ENCODE measurements at places on chromosomes 3 and 15. TPM values are rescaled to one million over a fixed set of nuclear protein-coding genes. Genes with fewer than 3 reads are reported as not detected.

GRCh38 chr3:101939361-101940049, 90.2 kb downstream of the NFKBIZ start:
- no peak for DNase-seq
- no peak overlapping the region for H3K4me3 ChIP-seq
- H3K36me3 ChIP-seq = no peaks in the 10 kb centered on the region
- H3K27me3 ChIP-seq = no peaks in the 10 kb centered on the region
- peaks cover 2% of the 10 kb centered on the region for H3K4me1 ChIP-seq
- H3K27ac ChIP-seq = no peak overlapping the region

GRCh38 chr3:167743799-167744198, 8.3 kb downstream of the SERPINI1 start:
- no peak for DNase-seq
- no peak overlapping the region for H3K27ac ChIP-seq
- H3K36me3 ChIP-seq = no peaks in the 10 kb centered on the region
- no peak overlapping the region for H3K4me3 ChIP-seq
- no peaks in the 10 kb centered on the region for H3K4me1 ChIP-seq
- H3K27me3 ChIP-seq = no peaks in the 10 kb centered on the region

- no peaks in the 10 kb centered on the region for H3K36me3 ChIP-seq
- no peak overlapping the region for H3K27ac ChIP-seq
- peaks cover 36% of the 10 kb centered on the region for H3K27me3 ChIP-seq
These were observed 1.2 kb downstream of the CISH start for GRCh38 chr3:50610181-50610971.

DNA sequence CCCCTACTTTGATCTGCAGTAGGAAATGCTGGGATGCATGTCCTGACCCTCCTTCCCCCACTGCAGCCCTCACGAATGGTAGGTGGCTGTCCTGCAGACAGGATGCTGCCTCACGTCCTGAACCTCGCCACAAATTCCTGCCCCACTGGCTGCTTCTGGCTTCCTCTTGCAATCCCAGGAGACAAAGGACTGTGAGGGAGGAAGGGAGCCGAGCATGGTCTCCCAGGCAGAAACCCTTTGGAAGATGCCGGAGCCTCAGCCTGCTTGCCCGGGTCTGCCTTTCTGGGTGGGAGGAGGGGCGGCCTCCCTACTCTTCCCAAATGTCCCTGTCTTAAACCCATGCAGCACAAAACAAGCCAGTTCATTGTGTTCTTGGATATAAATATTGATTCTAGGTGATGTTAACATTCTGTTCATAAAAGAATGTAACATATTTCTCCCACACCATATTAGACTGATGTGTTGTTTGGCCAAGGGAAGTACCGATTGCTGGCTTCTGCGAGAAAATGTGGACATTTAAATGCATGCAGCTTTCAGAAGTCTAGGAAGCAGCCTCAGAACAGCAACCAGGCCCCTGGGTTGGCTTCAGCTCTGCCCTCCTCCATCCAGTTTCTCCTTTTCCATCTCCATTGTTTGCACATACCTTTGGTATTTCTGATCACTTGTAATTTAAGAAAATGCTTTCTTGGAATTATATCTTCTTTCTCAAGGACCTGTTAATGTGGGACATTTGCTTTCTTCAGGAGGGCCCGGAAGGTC, 75.3 kb downstream of the HMG20A start:
- no peaks in the 10 kb centered on the region for H3K27me3 ChIP-seq
- H3K36me3 ChIP-seq = no peaks in the 10 kb centered on the region
- H3K4me1 ChIP-seq = peaks cover 22% of the 10 kb centered on the region
- no peak for DNase-seq
- H3K4me3 ChIP-seq = no peak overlapping the region
- no peak overlapping the region for H3K27ac ChIP-seq

- H3K4me1 ChIP-seq = no peaks in the 10 kb centered on the region
- no peak overlapping the region for H3K27ac ChIP-seq
- H3K36me3 ChIP-seq = no peaks in the 10 kb centered on the region
- H3K4me3 ChIP-seq = no peak overlapping the region
- H3K27me3 ChIP-seq = no peaks in the 10 kb centered on the region
- no peak for DNase-seq
These were observed 10.0 kb upstream of the P3H2 start for GRCh38 chr3:190130696-190131095.

DNA sequence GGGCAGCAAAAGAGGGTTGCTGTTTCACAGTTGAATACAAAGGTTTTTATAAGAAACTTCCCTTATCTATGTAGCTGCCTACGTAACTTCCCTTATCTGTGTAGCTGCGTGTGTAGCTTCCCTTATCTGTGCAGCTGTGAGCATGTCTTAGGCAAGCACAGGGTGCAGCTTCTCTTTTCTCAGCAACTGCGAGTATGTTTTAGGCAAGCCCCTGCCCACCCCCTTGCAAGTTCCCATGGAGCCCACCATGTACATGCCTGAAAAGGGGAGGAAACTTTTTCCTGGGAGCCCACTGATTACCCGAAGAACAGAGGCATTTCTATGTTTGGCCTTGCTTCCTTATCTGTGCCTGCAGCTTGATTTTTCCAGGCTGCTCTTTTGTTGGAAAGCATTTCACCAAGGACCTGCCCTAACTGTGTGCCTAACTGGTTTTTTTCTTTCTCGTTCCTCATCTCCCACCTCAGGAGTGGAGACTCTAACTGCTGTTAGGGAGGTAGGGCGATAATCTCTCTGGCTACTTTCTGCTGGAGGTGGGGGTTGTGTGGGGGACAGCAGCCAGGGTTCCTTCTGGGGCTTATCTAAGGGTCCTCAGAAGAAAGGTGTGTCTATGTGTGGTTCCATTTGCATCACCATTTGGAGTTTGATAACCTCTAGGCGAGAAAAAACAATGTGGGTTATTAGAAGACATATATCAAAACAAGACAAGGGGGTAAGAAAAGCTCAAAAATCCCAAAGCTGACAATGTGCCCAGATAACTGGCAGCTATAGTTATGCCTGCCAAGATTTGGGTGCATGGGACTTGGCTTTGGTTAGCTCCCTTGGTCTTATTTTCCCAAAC, 26.0 kb downstream of the SORD start:
- no peak overlapping the region for H3K27ac ChIP-seq
- no peaks in the 10 kb centered on the region for H3K27me3 ChIP-seq
- H3K4me3 ChIP-seq = no peak overlapping the region
- H3K4me1 ChIP-seq = no peaks in the 10 kb centered on the region

DNA sequence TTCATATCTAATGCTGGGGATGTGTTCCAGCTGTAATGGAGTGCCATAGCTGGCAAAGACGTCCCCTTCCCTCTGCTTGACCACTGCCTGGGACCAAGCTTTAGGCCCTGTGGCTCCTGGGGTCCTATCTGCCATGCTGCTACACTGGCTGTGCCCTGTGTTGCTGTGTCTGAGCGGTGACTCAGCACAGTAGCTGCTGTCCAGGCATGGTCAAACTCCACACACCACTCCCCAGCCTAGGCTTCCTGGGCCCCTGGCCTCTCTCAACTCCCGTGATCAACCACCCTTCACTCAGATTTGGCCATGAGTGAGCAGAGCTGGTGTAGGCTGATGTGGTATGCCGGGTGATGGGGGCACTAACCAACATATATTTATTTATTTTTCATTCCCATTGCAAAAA, 27.0 kb downstream of the EPHB1 start:
- no peak for DNase-seq
- H3K4me1 ChIP-seq = no peaks in the 10 kb centered on the region
- H3K4me3 ChIP-seq = no peak overlapping the region
- H3K27me3 ChIP-seq = no peaks in the 10 kb centered on the region
- H3K27ac ChIP-seq = no peak overlapping the region

GRCh38 chr3:177589911-177590381, 392.7 kb upstream of the TBL1XR1 start:
- no peak overlapping the region for H3K27ac ChIP-seq
- no peaks in the 10 kb centered on the region for H3K36me3 ChIP-seq
- no peaks in the 10 kb centered on the region for H3K27me3 ChIP-seq
- H3K4me3 ChIP-seq = no peak overlapping the region
- no peak for DNase-seq
- H3K4me1 ChIP-seq = peaks cover 1% of the 10 kb centered on the region

DNA sequence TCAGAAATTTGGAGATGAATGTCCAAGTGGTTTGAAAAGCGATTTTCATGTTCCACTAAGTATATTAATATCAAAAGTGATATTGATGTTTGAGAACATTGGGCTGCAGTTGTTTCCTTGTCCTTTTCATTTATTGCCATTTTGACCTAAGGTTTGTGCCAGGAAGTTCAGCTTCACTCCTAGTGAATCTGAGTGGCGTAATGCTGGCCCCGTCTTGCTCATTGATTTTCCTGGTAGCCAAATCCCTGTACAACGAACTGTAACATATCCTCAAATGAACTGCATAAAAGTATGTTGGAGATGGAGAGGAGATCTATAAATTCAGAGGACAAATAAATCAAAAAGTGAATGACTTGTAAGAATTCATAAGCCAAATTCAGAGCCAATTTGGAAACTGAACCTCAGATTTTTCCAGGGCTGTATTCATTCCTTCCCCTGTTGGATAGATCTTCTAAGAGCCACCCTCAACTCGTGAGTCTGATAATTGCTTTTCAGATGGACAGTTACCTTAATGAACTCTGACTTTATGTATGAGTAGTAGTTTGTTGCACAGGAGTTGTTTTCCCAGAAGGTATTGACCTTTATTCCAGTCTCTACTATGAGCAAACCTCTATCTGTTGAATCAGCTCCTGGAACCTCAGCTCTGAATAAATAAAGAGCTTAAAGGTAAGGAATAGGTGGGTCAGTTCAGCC, 72.8 kb downstream of the ITPR1 start:
- no peak overlapping the region for H3K27ac ChIP-seq
- no peak for DNase-seq
- no peaks in the 10 kb centered on the region for H3K4me1 ChIP-seq
- no peaks in the 10 kb centered on the region for H3K36me3 ChIP-seq

DNA sequence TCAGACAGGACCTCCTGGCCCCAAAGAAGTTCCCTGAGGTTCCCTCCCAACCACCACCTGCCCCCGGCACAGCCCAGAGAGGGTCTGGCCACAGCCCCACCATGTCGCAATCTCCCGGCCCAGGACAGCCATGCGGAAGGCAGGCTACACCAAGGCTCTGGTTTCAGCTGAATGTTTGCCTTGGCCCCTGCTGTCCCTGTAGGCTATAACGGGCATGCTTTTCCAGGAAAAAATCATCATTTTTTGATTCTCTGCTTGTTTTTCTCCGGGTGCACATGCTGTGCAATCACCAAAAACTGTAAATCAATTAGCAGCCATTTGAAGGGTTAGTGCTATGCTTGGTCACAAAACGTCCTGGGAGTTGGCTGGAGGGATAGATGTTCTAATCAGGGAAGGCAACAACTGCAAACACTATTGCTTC, 142.7 kb upstream of the IGF1R start:
- no peaks in the 10 kb centered on the region for H3K4me1 ChIP-seq
- no peaks in the 10 kb centered on the region for H3K27me3 ChIP-seq
- H3K27ac ChIP-seq = no peak overlapping the region
- no peak for DNase-seq
- no peak overlapping the region for H3K4me3 ChIP-seq

Gene SLC28A2
- not detected for total RNA-seq

Gene CLDN18
- not detected for total RNA-seq

Gene TGM5
- not detected for total RNA-seq

Gene IL5RA
- not detected for total RNA-seq

Gene LCTL
- total RNA-seq = 6.4 TPM
